Hepatocyte (in vitro differentiated cells): ENCODE measurements at places on chromosomes 12 and 14. TPM values are rescaled to one million over a fixed set of nuclear protein-coding genes. Genes with fewer than 3 reads are reported as not detected.

DNA sequence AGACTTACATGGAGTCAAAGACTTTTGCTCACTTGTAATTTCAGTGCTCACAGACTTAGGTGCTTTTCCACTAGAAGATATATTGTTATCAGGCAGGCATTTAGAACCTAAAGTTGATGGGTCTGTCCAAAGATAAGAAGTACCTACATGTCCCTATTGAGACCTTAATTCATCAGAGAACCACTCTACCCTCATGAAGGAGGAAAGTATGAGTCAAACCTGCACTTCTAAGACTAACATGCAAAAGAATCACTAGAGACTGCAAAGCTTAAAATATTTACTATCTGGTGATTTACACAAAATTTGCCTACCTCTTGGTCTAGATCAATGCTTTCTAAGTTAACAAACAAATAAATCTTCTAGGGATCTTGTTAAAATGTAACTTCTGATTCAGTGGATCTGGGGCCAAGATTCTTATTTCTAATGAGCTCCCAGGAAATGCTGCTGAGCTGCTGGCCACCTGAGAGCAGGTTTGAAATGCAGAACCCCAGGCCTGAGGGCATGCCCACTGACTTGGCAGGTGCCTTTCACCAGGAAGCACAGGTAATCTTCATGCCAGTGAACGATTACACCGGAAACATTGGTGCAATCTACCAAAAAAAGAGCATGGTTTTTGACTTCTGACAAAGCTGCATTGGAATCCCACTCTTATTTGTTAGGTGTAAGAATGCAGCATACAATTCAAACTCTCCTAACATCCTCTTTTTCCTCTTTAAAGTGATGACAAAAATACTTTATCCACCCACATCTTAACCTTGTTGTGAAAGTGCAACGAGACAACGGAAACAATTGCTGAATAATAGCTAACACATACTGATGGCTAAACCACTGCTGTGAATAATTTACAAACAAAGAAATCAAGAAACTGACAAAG, 214.2 kb downstream of the ADAMTS20 start:
- no peak overlapping the region for H3K27ac ChIP-seq
- DNase-seq = no peak
- H3K27me3 ChIP-seq = no peaks in the 10 kb centered on the region
- no peak overlapping the region for H3K4me3 ChIP-seq

DNA sequence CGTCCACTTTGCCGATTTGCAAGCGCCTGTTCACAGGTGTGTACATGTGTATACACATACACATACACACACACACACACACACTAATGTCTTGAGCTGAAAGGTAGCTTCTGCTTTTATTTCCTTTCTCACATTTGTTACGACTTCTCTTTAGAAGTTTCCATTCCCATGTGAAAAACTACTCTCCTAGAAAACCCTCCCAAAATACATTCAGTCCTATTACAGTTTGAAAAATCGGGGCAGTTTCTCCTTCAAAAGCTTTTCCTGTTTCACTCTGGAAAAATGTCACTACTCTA, 3.9 kb downstream of the BLTP3B start:
- H3K4me1 ChIP-seq = peaks cover 9% of the 10 kb centered on the region
- no peak overlapping the region for H3K27ac ChIP-seq
- H3K36me3 ChIP-seq = no peaks in the 10 kb centered on the region
- DNase-seq = no peak
- no peaks in the 10 kb centered on the region for H3K27me3 ChIP-seq

GRCh38 chr12:128449146-128449894, 182.3 kb downstream of the TMEM132C start:
- no peaks in the 10 kb centered on the region for H3K36me3 ChIP-seq
- no peaks in the 10 kb centered on the region for H3K4me1 ChIP-seq
- no peaks in the 10 kb centered on the region for H3K27me3 ChIP-seq
- DNase-seq = no peak

DNA sequence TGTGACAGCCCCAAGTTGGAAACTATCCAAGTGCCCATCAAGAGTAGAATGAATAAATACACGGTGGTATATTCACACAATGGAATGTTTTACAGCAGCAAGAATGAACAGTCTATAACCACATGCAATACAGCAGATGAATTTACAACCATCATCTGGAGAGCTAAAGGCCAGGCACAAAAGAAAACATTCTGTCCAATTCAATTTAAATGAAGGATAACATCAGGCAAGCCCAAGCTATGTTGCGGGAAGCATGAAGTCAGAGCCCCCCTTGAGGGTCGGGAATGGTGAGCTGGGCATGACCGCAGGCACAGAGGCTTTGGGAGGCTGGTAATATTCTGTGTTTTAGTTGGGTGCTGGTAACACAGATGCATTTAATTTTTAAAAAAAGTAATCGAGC, 76.0 kb downstream of the SYNE3 start:
- H3K27me3 ChIP-seq = no peaks in the 10 kb centered on the region
- no peaks in the 10 kb centered on the region for H3K36me3 ChIP-seq
- H3K4me3 ChIP-seq = no peak overlapping the region
- H3K27ac ChIP-seq = no peak overlapping the region

The SPPL3 gene
- 20.0 and 28.9 TPM in 2 replicates for total RNA-seq
